ENCODE measurements at places on chromosomes 1 and 21.

DNA sequence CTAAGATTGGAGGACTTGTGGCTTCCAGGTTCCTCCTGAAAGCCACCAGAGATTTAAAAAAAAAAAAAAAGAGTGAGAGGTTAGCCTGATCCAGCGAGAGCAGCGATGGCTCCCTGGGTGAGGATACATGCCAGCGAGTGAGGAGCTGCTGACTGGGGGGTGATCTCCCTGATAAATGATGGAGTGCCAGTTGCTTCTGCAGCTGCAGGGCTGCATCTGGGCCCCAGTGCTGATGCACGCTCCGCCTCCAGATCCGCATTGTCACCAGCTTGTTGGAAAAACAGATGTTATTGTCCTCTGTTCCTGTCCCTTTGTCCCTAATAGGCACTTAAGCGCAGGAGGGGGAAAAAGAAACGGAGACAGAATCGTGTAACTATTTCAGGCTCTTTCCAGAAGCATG is 28.6 kb downstream of the UBIAD1 start:
- DNase-seq, result no peak

GRCh38 chr1:76500116-76500515 is 367.2 kb upstream of the ST6GALNAC5 start:
- DNase-seq, result no peak

DNA sequence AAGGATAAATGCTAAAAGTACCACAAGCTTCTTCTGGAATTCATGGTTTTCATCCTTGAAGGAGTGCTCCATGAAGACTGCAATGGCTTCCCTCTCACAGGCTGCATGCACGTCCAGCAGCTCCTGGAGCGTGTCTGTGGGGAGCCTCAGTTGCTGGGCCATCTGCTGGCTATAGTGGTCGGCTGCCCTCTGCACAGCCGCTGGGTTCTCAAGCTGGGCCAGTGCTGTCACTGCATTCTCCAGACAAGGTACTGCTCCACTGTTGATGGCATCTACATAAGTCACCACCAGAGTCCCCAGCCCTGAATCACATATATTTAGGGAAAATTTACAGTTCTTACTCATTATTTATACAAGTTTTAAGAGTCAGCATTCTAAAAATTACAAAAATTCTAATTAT is 8.7 kb downstream of the GBP4 start:
- DNase-seq, result no peak

DNA sequence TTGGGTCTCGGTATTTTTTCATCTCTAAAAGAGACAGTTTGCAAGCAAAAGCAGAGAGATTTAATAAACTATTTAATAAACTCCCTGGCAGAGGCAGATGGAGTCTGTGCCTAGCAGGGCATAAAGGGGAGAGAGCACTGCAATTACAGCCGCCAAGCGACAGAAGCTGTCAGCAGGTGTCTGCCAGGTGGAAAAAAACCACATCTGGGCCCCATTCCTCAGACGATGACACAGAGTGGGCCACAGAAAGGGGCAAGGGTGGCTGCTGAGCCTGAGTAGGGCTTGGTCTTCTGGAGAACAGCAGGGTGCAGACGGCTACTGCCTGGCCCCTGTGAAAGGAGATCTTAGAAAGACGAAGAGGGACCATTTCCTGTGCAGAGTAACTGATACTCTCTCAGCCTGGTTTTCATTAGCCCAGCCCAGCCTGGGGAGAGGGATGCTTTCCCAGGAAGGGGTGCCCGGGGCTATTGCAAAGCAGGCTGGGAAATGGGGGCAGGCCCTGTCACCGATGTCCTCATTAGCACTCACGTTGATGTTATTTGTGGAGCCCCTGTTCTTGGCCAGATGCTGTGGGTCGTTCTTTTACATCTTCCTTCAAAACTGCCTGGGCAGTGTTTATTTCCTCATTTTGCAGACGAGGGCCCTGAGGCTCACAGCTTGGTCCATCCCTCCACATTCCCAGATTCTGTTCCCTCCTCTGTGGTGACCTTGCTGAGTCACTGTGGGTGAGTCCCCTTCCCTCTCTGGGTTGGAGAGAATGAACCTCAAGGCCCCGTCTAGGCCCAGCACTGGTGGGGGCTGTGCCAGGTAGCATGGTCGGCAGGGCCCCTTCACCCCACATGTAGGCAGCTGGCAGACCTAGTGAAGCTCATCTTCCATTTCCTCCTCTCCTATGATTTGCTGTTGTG is 472.7 kb downstream of the PTPRU start:
- DNase-seq, result no peak

DNA sequence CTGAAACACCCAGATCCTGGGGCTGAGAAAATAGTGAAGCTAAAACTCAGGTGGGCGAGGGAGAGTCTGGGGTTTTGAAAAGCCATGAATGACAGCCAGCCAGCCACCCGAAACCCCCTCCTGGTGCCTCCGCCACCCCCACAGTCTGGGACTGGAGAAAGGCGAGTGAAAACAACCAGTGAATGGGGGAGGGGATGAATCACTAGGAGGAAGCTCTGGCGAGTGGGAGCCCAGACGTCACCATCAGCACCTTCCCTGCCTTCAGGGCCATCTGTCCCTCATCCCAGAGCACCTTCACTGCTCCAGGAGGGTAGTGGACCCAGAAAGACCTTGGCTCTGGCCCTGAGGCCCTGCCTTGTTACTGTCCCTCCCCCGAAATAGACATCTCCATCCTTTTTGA is 9.2 kb downstream of the RORC start:
- no peak for DNase-seq

DNA sequence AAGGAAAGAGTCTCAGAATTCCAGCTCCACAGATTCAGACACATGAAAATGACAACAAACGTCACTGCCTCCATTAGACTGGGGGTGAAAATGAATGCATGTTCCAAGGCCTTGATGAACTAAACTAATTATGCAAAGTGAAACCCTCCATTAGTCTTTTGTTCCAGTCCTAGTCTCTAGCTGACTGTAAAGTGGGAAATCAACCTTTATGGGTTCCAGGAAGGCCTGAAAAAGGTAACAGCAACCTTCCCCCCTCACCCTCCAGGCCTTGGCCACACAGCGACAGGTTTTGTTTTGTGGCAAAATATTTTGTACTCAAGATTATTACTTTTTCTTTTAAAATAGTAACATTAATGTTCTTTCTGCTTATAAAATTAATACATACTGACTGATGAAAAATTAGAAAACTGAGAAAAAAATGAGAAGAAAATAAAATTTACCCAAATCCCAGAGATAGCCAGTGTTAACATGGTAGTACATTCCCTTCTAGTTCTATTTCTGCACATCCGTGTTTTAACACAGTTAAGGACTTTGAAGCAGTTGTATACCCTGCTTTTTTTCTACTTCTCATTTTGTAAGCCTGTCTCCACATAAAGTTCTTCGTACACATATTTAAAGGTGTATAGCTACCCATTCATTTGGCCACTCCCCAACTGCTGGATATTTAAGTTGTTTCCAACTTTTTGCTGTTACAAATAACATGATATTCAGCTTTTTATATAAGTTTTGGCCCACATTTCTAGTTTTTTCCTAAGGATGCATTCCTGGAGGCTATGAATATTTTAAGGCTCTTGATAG is 60.9 kb downstream of the CD2 start:
- no peak for DNase-seq

DNA sequence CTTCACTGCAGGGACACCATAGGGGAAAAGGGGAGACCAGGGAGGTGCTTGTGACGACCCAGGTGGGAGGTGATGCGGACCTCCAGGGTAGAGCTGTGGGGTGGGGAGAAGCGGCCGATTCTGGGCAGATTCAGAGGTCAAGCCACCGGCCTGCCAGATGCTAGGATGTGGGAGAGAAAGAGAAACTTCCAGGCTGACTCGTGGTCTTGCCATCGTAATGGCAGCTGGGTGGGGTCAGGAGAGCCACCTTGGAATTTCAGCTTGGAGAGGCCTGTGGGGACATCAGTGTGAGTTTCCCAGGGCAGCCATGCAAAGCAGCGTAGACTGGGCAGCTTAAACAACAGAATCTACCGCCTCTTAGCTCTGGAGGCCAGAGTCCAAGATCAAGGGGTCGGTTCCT is 258.0 kb upstream of the VAMP3 start:
- no peak for DNase-seq

DNA sequence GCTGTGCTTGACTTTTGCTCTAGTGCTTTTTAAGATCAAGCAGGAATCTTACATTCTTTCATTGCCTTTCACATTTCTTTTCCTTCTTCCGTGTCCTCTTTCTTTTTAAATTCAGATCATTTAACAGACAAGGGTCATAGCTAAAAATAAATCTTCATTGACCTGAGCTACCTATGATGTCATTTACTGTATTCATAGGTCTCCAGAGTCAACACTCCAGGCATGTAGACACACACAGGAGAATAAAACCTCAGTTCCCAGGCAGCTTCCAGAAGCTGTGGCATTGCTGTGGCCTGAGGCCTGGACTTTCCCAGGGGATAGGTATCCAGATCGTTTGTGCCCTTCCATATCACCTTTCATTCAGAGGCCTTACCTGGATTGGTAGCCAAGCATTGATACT is 38.5 kb upstream of the ENAH start:
- DNase-seq, result no peak

GRCh38 chr1:3898994-3899753 is 898 bp downstream of the C1orf174 start:
- no peak for DNase-seq

DNA sequence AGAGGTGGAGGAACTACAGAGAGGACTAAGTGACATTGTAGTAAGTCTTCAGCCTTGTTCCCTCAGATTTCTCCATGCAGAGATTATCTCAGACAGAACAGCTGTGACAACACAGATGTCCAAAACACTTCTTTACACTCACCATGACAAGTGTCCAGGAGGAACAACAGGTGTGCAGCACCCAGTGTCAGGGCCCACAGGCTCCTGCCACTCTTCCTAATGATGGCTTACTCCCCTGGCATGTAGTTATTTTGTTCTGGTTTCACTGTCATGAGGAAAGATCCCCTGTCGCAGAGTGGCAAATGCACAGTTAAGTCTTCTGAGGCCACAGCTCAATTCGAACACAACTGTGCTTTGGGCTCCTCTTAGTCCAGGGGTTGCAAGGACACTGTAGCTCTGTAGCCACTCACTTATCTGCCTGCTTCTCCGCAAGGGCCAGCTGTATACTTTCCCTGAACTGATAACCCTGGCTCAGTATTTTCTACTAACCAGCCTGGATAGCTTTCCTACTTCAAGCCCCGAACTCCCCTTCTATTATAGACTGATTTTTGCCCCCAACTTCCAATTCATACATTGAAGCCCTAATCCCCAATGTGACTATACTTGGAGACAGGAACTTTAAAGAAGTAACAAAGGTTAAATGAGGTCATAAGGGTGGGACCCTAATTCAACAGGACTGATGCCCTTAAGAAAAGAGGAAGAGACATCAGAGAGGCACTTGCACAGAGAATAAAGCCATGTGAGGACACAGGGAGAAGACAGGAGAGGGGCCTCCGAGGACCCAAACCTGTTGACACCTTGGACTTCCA is 11.1 kb downstream of the PDZK1 start:
- DNase-seq, result no peak

- no peak for DNase-seq
These were observed 116.2 kb upstream of the KCNK2 start for GRCh38 chr1:214966346-214966745.

- DNase-seq, result no peak
These were observed 86.1 kb downstream of the PTGER3 start for GRCh38 chr1:70961374-70961975.

DNA sequence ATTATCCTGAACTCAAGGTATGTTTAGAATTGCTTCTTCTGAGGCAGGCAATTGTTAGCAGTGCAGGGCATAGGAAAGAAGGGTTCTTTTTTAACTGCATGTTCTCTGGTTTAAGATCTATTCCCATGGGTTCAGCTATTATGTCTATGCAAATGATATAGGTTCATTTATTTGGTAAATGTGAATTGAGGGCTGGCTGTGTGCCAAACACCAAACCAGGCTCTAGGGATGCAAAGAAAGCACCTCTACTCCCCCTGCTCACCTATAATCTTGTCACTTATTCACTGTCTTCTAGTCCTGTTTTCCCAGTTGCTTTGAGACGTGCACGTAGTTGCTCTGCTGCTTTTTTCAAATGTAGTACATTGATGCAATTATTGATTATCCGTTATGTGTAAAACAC is 691 bp upstream of the KIFAP3 start:
- no peak for DNase-seq

DNA sequence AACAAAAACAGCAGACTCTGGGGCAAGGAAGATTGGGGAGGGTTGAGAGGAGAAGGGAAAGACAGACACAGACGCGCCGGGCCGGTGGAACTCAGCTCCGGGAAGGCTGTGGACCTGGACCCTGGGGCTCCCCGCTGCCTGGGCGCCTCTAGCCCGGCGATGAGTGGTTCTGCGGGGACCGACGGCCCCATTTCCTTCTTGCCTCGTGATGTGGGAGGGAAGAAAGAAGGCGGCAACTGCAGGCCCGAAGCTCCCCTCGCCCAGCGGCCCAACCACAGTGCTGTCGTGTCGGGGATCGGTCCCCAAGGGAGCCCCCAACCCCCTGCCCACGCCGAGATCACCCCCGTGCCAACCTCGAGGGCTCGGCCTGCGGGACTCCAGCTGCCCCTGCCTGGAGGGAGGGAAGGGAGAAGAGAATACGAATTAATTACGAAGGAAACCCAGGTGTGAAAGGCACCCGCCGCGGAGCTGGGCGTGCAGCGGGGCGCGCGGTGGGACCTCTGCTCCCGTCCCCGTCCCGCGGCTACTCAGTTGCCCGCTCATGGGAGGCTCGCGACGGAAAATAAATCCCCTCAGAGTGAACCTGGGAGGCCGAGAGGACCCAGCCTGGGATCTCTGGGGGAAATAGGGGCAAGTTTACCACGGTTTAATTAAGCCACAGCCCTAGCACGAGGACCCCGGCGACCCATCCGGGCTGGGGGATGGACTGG is 7.4 kb downstream of the FOXD3 start:
- no peak for DNase-seq

DNA sequence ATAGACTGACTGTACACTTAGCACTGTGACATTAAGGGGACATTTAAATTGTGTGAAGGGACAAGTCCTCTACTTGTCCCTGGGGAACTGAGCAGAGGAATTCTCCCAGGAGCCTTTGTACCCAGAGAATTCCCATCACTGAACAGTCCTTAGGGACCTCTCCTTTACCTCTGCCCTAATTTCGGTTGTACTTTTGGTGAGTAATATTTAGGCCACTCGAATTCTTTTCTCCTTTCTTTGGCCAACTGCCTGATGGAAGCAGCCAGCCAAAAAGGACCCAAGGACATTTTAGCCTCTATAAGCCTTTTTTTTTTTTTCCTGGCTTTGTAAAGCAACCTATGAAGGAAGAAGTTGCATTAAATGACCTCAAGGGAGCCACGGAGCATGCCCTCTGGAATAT is 71.5 kb downstream of the NR5A2 start:
- DNase-seq, result no peak

GRCh38 chr1:66240491-66241484 is 293.2 kb upstream of the SGIP1 start:
- no peak for DNase-seq

Measured in AML-193 (cell line).